ENCODE measurements at places on chromosomes 4 and X. TPM values are rescaled to one million over a fixed set of nuclear protein-coding genes. Genes with fewer than 3 reads are reported as not detected.

- H3K27me3 ChIP-seq = no peaks in the 10 kb centered on the region
- no peaks in the 10 kb centered on the region for H3K36me3 ChIP-seq
- H3K4me3 ChIP-seq = no peak overlapping the region
- no peaks in the 10 kb centered on the region for H3K4me1 ChIP-seq
Observed at GRCh38 chrX:11311706-11312105, 18.5 kb downstream of the AMELX start.

- H3K36me3 ChIP-seq = peaks cover 4% of the 10 kb centered on the region
- no peaks in the 10 kb centered on the region for H3K27me3 ChIP-seq
- H3K27ac ChIP-seq = no peak overlapping the region
- H3K4me3 ChIP-seq = no peak overlapping the region
Observed at GRCh38 chr4:20570981-20571715, 129.1 kb upstream of the PACRGL start.

The TCP11X2 gene
- not detected for total RNA-seq

DNA sequence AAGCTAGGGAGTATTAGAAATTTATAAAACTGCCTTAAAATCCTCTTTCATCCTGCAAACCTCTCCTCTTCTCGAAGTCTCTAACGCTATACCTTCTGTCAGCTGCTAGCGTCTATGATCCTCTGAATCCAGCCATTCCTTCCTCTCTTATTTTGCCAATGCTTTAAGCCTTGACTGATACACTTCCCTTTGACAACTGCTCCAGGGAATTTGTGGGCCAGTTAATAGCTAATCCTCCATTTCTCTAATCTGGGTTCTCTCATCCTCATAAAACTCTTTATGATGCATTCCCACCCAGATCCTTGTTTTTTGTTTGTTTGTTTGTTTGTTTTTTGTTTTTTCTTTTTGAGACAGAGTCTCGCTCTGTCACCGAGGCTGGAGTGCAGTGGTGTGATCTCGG, 293.6 kb upstream of the PUDP start:
- H3K36me3 ChIP-seq = no peaks in the 10 kb centered on the region
- no peak overlapping the region for H3K27ac ChIP-seq
- no peaks in the 10 kb centered on the region for H3K27me3 ChIP-seq
- no peaks in the 10 kb centered on the region for H3K4me1 ChIP-seq

DNA sequence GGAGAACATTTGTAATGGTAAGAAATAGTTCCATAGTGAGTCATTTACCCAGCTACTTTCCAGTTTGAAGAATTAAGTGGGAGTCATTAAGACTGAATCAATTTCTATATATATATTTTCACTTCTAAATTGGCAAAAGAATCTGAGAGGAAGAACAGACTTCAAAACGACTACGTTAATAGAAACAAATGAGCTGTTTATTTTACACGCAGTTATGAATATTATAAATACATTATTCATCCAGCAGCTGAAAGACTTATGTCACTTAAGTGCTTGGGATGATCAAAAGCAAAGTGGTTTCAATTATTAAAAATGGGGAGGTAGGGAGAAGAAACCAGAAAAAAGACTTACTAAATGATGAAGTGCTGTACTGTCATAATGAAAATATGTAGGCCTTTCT, 260.5 kb upstream of the DDX53 start:
- H3K4me1 ChIP-seq = no peaks in the 10 kb centered on the region
- no peak for DNase-seq
- H3K27ac ChIP-seq = no peak overlapping the region
- no peak overlapping the region for H3K4me3 ChIP-seq
- no peaks in the 10 kb centered on the region for H3K27me3 ChIP-seq

DNA sequence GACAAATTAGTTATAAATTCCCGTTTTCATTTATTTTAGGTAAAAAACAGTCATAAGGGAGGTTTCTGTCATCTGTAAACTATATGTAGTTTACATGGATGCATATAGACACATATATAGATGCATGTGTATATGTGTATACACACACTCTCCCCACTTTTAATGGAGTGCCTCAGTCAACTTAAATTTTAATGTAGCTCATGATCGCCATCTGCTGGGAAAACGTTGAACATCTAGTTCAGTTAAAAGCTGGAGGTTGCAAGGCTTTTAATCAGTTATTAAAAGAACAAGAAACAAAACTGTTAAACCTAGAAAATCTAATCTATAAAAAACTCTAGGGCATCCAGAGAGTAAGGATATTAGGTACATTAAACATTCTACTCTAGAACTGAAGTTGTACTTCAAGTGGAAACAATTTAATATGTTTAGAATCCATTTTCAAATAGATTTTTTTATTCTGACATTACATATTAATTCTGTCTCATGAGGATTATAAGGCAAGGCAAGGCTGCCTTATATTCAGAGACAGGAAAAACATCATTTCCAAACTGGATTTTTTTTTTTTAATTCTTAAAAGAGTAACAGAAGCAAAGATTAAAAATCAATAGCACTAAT, 122.6 kb downstream of the SHISA3 start:
- no peak overlapping the region for H3K4me3 ChIP-seq
- no peaks in the 10 kb centered on the region for H3K27me3 ChIP-seq
- no peaks in the 10 kb centered on the region for H3K4me1 ChIP-seq
- peaks cover 22% of the 10 kb centered on the region for H3K36me3 ChIP-seq
- no peak for DNase-seq

The SH2D1A gene
- 1.8 TPM for total RNA-seq

The SSX3 gene
- not detected for total RNA-seq

GRCh38 chr4:175772170-175772705, 39.8 kb downstream of the GPM6A start:
- H3K27ac ChIP-seq = no peak overlapping the region
- H3K27me3 ChIP-seq = no peaks in the 10 kb centered on the region
- no peak overlapping the region for H3K4me3 ChIP-seq
- H3K4me1 ChIP-seq = no peaks in the 10 kb centered on the region
- H3K36me3 ChIP-seq = no peaks in the 10 kb centered on the region

DNA sequence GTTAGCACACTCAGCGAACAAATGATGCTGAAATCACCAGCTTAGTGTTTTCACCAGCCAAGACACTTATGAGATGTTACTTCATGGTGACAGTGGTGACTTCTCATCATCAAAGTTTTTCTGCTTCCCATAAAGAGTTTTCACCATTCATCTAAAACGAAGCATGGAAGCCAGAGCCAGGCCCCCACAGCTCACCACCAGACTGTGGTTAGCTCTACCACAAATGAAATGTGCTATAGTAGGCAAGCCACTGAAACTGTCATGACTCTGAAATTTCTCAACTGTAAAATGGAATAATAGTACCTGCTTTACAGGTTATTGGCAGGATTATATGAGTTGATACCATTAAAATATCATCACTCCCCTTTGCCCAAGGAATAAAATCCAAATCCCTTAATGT, 56.4 kb upstream of the HHIP start:
- H3K27ac ChIP-seq = no peak overlapping the region
- H3K27me3 ChIP-seq = no peaks in the 10 kb centered on the region
- H3K4me3 ChIP-seq = no peak overlapping the region
- DNase-seq = no peak
- no peaks in the 10 kb centered on the region for H3K4me1 ChIP-seq

DNA sequence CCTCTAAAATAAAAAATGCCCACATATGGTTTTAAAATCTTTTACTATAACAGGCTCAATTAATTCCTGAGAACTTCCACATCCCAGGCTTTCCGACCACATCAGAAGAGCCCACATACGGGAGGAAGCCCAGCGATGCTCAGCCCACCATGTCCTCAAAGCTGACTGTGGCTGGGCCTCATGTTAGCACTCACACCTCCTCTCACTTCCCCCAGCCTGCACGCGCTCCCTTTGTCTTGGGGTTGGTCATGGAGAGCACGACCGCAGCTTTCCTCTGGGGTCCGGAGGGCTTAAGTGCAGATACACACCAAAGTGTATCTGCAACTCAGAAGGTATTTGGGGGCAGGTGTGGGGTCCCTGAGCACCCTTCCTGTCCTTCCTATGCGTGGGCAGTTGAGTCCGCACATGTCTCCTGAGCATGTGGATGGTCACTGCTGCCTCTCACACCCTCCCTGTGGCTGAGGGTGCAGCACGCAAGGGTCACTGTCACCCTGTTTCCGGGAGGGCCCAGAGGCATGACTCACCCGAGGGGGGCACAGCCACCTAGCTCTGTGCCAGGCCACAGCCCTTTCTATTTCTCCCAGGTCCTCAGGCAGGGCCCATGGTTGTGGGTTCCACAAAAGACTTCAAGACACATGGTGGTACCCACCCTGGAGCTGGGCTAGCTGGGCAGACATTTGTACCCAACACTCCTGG, 21.2 kb downstream of the WDR1 start:
- H3K4me1 ChIP-seq = peaks cover 68% of the 10 kb centered on the region
- H3K4me3 ChIP-seq = no peak overlapping the region
- DNase-seq = no peak
- H3K27me3 ChIP-seq = no peaks in the 10 kb centered on the region
- peak overlapping the region; percentile 72 for H3K27ac ChIP-seq

DNA sequence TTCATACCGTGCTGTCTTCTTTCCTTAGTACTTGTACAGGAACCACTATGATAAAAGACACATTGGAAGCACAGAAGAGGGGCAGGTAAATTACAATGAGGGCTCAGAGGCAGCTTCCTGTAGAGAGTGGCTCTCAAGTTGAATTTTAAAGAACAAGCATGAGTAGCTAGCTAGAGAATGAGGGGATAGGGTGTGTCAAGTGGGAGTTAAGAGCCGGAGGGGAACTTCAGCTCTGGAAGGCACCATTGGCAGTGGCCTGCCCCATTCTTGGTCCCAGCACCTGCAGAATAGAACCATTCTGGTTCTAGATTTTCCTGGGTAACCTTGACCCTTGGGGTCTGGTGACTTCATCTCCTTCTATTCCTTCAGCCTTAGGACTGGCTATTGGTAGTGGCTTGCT, 34.0 kb upstream of the JADE1 start:
- H3K27ac ChIP-seq = no peak overlapping the region
- peaks cover 7% of the 10 kb centered on the region for H3K4me1 ChIP-seq
- no peaks in the 10 kb centered on the region for H3K27me3 ChIP-seq
- no peak for DNase-seq
- no peak overlapping the region for H3K4me3 ChIP-seq

- peaks cover 22% of the 10 kb centered on the region for H3K36me3 ChIP-seq
- no peak for DNase-seq
Observed at GRCh38 chr4:2961421-2961810, 1.8 kb downstream of the NOP14 start.

GRCh38 chr4:167088115-167088514, 146.2 kb downstream of the SPOCK3 start:
- no peak overlapping the region for H3K27ac ChIP-seq
- no peak for DNase-seq
- no peaks in the 10 kb centered on the region for H3K27me3 ChIP-seq
- no peaks in the 10 kb centered on the region for H3K36me3 ChIP-seq

GRCh38 chrX:134338527-134338926, 101.5 kb downstream of the CCDC160 start:
- no peak overlapping the region for H3K4me3 ChIP-seq
- no peaks in the 10 kb centered on the region for H3K27me3 ChIP-seq
- no peaks in the 10 kb centered on the region for H3K4me1 ChIP-seq
- no peak overlapping the region for H3K27ac ChIP-seq

GRCh38 chr4:170110285-170110672, 20.5 kb upstream of the AADAT start:
- H3K4me1 ChIP-seq = peaks cover 3% of the 10 kb centered on the region
- H3K36me3 ChIP-seq = no peaks in the 10 kb centered on the region
- H3K27me3 ChIP-seq = no peaks in the 10 kb centered on the region
- H3K27ac ChIP-seq = no peak overlapping the region

The TMEM184C gene
- 31.3 TPM for total RNA-seq

The MGAT4D gene
- not detected for total RNA-seq

DNA sequence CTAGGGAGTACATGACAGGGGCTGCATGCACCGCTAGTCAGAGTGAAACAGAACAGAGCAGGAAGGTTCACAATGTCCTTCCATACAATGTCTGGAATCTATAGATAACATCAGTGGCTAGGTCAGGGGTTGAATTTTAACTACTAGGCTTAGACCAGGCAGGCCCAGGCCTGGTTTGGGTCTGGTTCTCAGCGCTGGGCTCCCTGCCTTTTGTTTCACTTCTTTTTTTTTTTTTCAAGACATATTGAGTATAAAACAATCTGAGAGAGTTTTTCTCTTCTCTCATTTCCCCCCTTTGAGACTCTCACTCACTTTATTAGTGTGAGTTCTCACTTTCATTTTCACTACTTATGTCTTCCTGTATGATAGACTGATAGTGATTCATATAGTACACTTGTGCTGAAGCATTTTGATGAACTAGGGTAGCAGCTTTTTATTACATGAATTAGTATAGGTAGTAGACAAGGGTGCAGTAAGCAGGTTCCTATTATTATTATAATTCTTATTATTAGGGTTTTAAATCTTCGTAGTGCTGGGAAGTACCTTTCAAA, 120.0 kb upstream of the ZDHHC15 start:
- H3K4me3 ChIP-seq = no peak overlapping the region
- H3K4me1 ChIP-seq = no peaks in the 10 kb centered on the region
- no peak for DNase-seq
- no peaks in the 10 kb centered on the region for H3K27me3 ChIP-seq
- H3K36me3 ChIP-seq = no peaks in the 10 kb centered on the region
- H3K27ac ChIP-seq = no peak overlapping the region

The GPR34 gene
- total RNA-seq = 28.0 TPM

The FTHL17 gene
- total RNA-seq = not detected

The ZMAT1 gene
- total RNA-seq = 8.4 TPM

DNA sequence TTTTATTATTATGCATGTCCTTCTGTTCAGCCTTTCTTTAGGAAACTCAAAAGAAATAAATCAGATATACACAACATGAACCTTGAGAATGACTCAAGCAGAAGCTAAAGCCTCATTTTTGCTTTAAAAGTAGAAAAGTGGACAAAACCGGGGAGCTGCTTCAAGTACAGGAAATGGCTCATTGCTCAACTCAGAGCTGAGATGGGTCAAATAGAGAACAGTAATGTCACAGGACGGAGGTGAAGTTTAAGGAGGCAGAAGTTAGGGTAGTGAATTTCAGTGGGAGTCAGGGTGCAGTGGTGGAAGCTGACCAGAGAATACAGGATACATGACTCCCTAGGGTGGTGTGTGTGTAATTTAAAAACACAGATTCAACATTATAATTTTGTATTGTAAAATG, 22.2 kb downstream of the PHKA2 start:
- H3K27me3 ChIP-seq = no peaks in the 10 kb centered on the region
- H3K27ac ChIP-seq = no peak overlapping the region
- no peak for DNase-seq
- H3K36me3 ChIP-seq = no peaks in the 10 kb centered on the region
- H3K4me1 ChIP-seq = no peaks in the 10 kb centered on the region
- no peak overlapping the region for H3K4me3 ChIP-seq

The FAM9B gene
- 0.52 TPM for total RNA-seq

DNA sequence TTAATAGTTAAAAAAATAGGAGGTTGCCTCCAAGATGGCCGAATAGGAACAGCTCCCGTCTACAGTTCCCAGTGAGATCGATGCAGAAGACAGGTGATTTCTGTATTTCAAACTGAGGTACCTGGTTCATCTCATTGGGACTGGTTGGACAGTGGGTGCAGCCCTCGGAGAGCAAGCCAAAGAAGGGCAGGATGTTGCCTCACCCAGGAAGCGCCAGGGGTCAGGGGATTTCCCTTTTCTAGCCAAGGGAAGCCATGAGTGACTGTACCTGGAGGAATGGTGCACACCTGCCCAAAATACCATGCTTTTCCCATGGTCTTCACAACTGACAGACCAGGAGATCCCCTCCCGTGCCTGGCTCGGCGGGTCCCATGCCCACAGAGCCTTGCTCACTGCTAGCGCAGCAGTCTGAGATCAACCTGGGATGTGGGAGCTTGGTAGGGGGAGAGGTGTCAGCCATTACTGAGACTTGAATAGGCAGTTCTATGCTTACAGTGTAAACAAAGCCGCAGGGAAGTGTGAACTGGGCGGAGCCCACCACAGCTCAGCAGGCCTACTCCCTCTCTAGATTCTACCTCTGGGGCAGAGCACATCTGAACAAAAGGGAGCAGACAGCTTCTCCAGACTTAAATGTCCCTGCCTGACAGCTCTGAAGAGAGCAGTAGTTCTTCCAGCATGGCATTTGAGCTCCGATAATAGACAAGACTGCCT, 47.5 kb downstream of the PPA2 start:
- H3K4me1 ChIP-seq = no peaks in the 10 kb centered on the region
- H3K27me3 ChIP-seq = no peaks in the 10 kb centered on the region
- no peak overlapping the region for H3K27ac ChIP-seq

The MAP3K15 gene
- 2.1 TPM for total RNA-seq

The NKAP gene
- total RNA-seq = 7.8 TPM
